Stimulated activated CD4-positive, alpha-beta T cell treated with anti-CD3 and anti-CD28 coated beads, Interleukin-2, amount 100 ng/mL, for 48 hours (primary cell): ENCODE measurements at places on chromosomes 11 and 22.

DNA sequence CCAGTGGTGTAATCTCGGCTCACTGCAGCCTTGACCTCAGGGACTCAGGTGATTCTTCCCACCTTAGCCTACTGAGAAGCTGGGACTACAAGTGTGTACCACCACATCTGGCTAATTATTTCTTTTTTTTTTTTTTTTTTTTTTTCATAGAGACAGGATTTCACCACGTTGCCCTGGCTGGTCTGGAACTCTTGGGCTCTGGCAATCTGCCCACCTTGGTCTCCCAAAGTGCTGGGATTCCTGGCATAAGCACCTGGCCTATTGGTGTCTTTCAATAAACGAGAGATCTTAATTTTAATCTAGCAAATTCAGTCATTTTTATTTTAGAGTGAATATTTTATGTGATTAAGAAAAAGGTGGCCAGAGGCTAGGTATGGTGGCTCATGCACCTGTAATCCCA is 40.1 kb downstream of the DGCR2 start:
- no peak for DNase-seq

DNA sequence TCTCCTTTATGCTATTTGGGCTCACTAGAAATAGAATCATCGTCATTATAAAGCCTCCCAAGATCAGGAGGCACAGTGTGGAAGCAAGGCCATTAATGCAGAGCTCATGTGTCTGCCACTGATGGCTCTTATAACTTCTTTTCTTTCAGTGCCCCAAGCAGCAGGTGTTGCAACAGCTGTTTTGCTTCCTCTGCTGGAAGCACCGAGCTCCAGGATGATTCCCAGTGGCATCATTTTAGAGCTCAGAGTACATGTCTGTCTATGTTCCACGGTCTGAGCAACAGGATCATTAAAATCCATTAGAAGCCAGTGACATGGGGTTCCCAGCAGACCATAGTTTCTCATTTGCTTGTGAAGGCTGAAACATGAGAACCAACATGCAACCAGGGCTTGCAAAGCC is 803.0 kb upstream of the FAT3 start:
- no peak for DNase-seq

DNA sequence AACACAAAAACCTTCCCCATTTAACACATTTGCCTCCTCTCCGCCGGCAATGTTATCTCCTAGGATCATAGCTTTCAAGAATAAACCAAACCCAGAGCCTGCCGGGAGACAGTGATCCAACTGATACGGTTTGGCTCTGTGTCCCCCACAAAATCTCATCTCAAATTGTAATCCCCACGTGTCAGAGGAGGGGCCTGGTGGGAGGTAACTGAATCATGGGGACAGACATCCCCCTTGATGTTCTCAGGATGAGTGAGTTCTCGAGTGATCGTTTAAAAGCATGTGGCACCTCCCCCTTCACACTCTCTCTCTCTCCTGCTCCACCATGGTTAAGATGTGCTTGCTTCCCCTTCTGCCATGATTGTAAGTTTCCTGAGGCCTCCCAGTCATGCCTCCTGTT is 33.3 kb downstream of the RBFOX2 start:
- no peak for DNase-seq

- DNase-seq: no peak
Observed at GRCh38 chr11:30143098-30143705, 87.6 kb upstream of the FSHB start.

DNA sequence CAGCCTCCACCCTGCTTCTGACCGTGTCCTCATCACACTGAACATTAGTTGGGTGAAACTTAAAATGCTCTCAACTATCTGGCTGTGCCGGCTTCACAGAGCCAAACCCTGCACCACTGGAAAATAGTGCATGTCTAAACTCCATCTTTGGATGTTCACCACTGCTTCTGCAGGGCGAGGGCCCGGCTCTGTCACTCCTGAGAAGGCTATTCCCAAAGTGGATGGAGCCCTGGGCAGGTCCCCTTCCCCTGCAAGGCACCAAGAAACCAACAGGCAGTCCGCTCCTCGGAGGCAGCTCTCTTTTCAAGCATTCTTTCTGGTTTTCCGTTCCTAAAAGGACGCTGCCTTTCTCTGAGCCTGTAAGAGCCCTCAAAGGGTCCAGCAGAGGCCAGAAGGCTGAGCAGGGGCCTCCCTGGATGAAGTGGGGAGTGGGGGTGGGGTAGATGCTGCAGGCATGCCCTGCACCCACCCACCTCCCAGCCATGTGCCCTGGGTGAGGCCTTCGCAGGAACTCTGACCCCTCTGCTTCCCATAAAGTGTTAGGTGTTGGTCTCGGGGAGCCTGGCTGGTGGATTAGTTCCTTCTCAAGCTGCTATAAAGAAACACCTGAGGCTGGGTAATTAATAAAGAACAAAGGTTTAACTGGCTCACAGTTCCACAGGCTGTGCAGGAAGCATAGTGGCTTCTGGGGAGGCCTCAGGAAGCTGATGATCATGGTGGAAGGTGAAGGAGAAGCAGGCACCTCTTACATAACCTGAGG is 23.3 kb downstream of the LINC01488 start:
- no peak for DNase-seq

GRCh38 chr11:88131764-88132470 is 43.3 kb downstream of the RAB38 start:
- no peak for DNase-seq

- no peak for DNase-seq
Observed at GRCh38 chr11:126210871-126211235, 597 bp downstream of the RPUSD4 start.

GRCh38 chr11:6356503-6357055 is 33.7 kb upstream of the SMPD1 start:
- no peak for DNase-seq

DNA sequence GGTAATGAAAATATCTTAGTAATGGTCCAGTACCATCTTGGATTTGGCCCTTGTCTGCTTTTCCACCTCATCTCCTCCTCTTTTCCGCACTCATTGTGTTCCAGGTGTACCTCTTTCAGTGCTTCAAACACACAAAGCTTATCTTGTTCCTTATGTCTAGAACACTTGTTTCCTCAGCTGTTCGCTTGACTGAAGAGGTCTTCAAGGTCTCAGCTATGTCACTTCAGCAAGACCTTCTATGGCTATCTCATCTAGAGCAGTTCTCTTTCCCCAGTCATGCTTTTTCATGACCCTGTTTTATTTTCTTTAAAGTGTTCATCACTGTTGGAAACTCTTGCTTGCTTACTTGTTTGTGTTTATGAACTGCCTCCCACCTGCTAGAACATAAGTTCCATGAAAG is 47.4 kb downstream of the UVRAG start:
- no peak for DNase-seq

DNA sequence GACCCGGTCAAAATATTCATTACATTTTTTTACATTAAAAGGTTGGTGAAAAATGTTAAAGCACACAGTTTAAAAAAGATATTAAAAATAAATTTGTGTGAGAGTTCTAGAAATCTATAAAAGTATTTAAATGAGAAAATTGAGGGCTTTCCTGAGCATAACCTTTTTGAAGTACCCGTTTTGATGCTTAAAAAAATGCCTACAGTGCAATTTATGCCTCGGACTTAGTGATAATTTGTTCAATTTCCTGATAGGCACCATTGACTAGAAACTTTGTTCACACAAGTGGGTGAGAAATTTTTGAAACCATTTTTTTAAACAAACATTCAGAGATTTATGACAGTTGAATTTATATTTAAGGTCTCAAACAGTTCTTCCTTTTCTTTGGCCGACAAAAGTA is 29.7 kb upstream of the B3GAT1 start:
- no peak for DNase-seq

- DNase-seq: no peak
Observed at GRCh38 chr11:26993965-26994457, at the start of gene FIBIN. FIBIN (plus strand) TSS chr11:26994112; CDS start chr11:26994527, 415 bp downstream.

DNA sequence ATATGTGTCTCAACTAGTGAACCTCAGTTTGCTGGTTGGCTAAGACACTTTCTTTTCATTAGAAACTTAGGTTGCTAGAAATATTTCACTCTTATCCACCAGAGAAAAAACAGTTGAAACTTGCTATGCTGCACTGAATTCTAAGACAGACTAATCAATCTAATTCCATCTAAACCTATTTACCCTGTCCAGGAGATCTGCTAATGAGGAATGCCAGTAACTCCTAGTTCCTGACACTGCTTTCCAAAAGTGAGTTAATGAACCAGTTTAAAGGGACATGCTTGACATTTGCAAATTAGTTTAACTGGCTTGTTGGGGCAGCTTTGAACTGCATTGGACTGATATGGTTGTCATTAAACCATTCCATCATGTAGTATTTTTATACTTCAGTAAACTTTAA is 258.5 kb downstream of the CNTN5 start:
- DNase-seq: no peak

- no peak for DNase-seq
Observed at GRCh38 chr22:28670161-28670560, 9.5 kb downstream of the TTC28 start.
